ENCODE measurements at places on chromosomes 1 and 21.

- no peak for DNase-seq
These were observed 299.7 kb downstream of the VAV3 start for GRCh38 chr1:107664982-107665925.

DNA sequence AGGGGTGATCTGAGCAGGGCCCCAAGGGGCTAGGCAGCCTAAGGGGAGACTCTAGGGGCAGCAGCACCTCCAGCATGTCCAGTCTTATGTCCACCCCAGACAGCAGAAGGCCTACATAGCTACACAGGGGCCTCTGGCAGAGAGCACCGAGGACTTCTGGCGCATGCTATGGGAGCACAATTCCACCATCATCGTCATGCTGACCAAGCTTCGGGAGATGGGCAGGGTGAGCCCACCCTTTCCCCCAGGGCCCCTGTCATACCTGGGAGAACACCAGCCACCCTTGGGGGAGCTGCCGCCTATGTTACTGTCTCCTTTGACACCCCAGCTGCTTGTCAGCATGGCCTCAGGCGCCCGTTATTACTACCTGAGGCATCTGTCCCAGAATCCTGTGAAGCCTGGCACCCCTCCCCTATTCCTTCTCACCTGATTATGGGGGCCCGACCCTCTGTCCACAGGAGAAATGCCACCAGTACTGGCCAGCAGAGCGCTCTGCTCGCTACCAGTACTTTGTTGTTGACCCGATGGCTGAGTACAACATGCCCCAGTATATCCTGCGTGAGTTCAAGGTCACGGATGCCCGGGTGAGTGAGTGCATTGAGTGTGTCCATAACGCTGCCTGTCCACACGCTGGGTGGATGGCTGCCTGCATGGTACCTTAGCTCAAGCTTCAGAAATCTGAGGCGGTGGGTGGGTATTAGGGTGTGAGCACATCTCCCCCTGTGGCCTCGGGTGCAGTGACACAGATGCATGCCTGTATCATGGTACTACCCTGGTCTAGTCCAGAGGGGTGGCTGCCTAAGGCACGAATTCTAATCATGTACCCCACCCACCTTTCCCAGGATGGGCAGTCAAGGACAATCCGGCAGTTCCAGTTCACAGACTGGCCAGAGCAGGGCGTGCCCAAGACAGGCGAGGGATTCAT lies 29.7 kb upstream of the KDM4A start:
- DNase-seq: no peak

GRCh38 chr1:99465176-99465900 lies 180.6 kb upstream of the PALMD start:
- DNase-seq: peak; percentile 81

DNA sequence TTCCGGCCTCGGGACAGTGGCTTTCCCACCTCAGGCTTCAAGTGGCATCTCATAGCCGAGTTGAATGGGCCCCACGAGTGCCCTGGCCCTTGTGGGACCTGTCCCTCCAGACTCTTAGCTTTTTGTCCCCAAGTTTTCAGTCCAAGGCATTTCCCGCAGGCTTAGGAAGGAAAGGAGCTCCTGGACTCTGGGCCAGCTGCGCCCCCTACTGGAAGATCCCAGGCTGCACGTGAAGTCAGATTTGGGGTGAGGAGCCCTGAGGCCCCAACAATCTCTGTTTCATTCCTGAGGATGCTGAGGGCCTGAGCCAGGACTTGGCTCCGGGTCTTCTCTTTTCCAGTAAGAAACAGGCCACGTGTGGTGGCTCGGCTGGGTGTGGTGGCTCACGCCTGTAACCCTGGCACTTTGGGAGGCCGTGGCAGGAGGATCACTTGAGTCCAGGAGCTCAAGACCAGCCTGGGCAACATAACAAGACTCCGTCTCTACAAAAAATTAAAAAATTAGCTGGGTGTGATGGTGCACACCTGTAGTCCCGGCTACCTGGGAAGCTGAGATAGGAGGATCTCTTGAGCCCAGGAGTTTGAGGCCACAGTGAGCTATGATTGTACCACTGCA lies 67.4 kb downstream of the ARHGEF10L start:
- DNase-seq: peak; percentile 57

DNA sequence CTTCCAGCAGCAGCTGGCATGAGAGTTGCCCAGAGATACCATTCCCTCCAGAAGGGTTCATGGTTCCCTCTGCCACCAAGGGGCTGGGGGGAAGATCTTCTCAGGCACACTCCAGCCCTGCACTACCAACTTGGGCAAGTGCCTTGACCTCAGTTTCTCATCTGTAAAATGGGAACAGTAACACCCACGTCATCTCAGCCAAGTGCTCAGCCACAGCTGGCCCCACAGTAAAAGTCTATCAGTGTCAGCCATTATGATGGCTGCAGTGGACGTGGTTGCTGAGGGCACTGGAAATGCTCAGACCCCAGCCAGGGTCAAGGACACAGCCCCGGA lies 16.3 kb upstream of the TAS1R2 start:
- no peak for DNase-seq

GRCh38 chr1:233459470-233459945 lies 132.0 kb downstream of the MAP3K21 start:
- DNase-seq: no peak

- DNase-seq: no peak
These were observed 27.6 kb upstream of the PTPRC start for GRCh38 chr1:198611219-198611618.

- DNase-seq: peak; percentile 56
These were observed 92.8 kb downstream of the PIK3R3 start for GRCh38 chr1:46039571-46040052.

GRCh38 chr1:246447501-246447900 lies 59.6 kb downstream of the SMYD3 start:
- no peak for DNase-seq

DNA sequence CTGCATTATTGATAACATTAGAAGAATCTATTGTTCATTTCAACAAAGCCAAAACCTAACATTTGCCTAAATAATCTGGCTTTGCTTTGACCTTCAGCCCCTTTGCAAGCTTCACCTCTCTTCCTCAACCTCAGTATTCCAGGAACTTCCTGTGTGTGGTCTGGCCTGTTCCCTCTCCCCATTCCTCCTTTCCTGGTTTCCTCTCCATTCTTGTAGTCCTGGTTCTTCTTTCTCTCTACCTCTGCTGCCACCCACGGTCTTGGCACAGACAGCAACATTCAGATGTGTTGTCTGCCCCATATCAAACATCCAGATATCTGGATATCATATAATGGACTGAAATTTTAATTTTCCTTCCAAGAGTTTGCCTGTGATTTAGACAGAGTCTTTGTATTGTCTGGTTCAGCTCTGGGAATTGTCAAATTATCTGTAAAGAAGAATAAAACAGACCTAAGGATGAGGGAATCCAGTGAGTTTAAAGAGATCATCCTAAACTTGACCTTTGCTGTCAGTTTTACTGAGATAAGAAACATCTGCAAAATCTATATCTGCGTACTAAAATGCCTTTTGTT lies 148.1 kb upstream of the KCTD3 start:
- no peak for DNase-seq

DNA sequence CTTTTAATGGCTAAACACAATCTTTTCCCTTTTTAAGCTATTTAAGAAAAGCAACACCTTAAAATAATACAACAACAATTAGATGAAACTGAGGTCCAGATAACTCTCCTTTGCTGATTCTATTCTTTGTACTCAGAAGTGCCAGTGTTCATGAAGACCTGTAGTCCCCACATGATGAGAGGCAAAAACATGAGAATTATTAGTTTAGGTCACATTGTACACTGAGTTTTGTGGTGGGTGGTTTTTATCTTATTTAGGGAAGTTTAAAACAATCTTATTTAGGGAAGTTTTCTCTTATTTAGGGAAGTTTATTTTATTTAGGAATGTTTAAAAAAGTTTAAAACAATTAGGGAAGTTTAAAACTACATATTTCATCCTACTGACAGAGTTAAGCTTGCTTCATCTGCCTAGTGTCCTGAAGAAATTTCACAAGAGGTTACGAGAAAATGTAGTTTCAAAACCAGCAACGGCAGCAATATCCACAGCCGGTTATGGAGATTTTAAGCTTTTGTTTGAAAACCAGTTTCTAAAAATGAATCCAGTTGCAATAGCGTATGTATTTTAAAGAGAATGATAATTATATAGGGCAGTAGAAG lies 7.8 kb upstream of the OR14I1 start:
- no peak for DNase-seq

GRCh38 chr1:90135286-90135685 lies 140.4 kb downstream of the ZNF326 start:
- no peak for DNase-seq

DNA sequence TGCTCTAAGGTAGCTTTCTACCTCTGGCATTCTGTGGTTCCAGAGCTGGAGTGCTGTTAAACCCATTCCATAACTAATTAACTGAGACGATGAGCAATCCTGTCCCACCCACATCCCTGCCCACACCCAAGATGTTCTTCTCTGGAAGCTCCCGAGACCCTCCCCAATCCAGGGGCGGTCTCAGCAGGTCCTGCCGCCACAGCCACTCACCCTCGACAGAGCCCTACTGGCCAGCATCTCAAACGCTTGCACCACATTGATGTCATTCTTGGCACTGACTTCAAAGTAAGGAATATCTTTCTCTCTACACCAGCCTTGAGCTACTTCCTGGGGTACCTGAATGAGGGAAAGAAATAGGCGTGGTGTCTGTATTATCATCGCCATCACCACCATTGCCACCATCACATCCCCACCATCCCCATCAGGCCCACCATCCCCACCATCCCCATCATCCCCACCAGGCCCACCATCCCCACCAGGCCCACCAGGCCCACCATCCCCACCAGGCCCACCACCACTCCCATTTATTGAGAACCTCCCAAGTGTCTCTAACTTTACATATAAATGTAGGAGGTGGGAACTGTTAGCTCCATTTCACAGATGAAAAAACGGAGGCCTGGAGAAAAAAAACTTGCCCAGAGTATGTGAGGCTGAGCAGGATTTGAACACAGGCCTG lies 17.7 kb downstream of the RAB7B start:
- no peak for DNase-seq

GRCh38 chr1:177780096-177780700 lies 189.7 kb downstream of the SEC16B start:
- DNase-seq: peak; percentile 46

GRCh38 chr1:43253173-43253572 lies 16.6 kb upstream of the TMEM125 start:
- DNase-seq: no peak

GRCh38 chr1:228351850-228352249 lies 54.8 kb downstream of the TRIM11 start:
- no peak for DNase-seq

DNA sequence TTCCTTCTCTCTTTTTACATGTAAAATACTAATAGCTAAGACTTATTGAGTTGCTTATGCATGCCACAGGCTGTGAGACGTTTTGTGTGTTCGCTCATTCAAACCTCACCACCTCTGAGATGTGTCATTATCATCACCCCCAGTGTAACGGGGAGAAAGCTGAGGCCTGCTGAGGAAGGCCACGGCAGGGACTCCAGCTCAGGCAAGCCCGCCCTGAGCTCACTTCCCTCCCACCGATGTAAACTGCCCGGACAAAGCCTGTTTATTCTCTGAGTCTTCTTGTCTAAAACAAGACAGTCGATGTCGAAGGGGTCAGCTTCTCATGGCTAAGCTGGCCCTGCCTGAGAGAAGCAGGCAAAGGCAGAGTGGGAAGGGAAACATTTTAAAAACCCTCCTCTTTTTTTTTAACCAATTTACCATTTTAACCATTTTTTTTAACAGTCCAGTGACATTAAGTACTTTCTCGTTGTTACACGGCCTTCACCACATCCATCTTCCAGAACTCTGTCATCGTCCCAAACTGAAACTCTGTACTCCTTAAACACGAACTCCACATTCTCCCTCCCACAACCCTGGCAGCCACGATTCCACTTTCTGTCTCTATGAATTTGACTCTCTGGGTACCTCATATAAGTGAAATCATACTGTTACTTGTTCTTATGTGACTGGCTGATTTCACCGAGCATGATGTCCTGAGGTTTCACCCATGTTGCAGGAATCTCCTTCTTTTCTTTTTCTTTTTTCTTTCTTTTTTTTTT lies 204.8 kb upstream of the GALNT2 start:
- DNase-seq: no peak

DNA sequence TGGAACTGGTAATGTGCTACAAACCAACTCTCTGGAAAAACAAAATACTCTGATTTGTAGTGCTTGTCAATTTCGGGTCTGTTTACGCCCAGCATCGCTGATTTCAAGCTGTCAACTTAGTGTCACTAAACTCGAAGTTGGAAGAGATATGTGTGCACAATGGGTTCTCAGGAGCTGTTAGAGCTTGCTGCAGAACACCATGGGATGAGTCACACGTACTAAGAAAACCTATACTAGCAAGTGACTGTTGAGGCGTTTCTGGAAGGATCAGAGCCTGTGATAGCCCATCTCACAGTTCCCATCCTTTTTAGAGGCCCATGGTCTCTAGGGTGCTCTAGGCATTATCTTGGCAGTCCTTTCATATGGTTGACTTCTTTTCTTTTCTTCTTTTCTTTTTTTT lies 14.3 kb downstream of the GMEB1 start:
- no peak for DNase-seq

GRCh38 chr1:59057211-59057694 lies 239.6 kb upstream of the FGGY start:
- DNase-seq: peak; percentile 99

GRCh38 chr1:89523572-89524368 lies 859 bp upstream of the LRRC8B start:
- peak; percentile 46 for DNase-seq

DNA sequence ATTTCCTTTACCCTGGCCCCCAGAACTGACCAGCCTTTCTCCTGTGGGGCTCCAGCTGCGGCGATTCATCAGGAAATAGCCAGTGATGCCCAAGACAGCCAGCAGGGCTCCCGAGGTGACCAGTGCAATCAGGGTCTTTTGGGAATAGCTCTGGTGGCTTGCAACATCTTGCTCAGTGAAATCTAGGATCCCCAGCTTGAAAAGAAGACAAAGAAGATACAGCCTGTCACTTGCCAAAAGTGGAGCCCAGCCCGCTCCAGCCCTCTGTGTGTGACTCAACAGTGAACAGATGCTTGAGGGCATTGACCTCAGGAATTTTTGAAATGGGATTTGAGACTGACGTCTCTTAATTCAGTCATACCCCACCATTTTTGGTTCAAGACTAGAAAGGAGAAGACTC lies 22.3 kb downstream of the CD34 start:
- DNase-seq: peak; percentile 72

DNA sequence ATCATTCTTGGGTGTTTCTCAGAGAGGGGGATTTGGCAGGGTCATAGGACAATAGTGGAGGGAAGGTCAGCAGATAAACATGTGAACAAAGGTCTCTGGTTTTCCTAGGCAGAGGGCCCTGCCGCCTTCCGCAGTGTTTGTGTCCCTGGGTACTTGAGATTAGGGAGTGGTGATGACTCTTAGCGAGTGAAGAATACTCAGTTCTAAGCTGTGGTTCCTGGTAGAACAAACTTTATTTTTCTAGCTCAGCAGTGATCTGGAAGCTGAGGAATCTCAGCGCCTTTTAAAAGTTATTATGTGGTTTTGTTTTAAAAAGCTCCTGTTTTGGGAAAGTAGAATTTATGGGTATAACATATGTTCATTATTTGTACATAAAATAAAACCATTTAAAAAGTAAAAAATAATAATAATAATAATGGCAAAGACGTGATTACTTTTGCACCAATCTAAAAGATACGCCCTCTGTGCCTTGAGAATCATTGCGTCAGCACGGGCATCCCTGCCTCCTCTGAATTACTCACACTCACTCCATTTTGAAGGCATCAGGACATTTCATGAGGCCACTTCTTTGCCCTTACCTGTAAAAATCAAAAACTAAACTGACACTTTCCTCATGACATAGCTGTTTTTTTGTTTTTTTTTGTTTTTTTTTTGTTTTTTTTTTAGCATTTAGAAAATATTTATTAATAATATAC lies 29.7 kb upstream of the TNFRSF1B start:
- DNase-seq: no peak
